ENCODE measurements at places on chromosomes 11 and 22.

- DNase-seq, result peak; percentile 45
These were observed 27.8 kb downstream of the RELT start for GRCh38 chr11:73404048-73404447.

DNA sequence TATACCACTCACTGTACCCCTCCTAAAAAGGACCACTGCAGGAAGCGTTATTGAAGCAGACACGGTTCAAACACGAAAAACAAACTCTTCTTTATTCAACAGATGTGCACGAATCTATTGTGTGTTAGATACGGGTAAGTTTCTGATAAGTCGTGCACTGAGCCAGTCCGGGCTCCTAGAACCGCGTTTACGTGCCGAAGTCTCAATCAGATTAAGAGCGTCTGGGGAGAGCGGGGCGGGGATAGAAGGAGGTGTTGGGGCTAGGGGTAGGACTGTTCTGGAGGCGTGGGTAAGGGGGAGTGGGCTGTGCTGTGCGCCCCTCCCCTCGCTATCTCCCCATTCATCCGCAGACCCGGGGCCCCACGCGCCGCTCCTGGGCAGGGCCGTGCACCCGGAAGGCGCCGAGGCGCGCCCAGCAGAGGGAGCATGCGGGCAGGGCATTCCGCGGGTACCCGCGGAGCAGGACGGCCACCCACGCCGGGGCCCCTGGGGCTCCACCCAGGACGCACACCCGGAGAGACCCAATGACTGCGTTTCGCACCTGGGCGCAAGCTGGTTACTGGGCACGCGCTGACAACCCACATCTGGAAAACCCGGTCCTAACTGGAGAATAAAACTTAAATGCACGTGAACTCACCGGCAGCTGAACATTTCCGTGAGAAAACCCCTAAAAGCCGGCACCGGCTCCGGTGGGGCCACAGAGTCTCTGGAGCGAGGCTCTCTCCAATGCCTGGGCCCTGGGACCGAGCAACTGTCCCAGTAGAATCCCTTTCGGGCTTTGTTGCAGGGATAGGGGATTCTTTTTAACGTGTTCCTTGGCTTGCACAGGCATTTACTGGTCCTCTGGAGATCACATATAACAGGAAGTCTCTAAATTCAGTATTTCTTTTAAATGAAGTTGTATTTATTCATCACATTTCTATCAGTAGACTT lies 40.6 kb downstream of the WEE1 start:
- peak; percentile 85 for DNase-seq

DNA sequence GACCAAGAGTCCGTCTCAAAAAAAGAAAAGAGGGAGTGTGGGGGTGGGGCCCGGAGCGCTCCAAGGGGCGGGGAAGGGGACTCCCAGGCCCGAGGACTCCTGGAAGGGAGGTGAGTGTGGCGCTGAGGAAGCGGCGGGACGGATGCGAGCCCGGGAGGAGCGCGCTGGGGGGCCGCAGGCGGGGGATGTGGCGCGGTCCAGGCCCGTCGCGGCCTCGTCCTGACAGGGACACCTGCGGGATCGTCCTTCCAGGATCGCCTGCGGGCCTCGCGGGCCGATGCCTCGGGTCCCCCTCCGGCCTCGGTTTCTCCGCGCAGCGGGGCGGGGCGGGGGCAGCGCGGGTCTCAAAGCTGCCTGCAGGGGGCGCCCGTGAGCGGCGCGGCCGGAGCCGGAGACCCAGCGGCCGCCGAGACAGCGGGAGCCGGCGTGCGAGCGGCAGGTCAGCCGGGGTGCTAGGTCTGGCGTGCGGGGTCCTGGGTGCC lies 3.8 kb upstream of the ADORA2A start:
- peak; percentile 32 for DNase-seq

DNA sequence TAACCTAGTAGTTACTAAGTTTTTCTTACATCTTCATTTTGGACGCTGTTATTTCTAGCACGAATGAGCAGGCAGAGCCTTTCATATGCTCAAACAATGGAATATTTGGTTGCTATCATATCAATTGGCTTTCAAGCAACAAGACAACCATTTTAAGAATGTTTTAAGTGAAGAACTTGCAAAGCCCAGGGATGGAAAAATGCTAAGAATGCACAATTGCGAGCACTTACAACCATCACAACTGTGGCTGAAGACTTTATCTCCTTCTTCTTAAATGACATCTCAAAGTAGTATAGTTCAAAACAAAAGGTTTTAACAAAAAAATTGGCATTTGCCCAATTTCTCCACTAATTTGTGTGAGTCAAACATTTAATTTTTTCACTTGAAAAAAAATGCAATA lies 8.3 kb upstream of the MMP1 start:
- no peak for DNase-seq

DNA sequence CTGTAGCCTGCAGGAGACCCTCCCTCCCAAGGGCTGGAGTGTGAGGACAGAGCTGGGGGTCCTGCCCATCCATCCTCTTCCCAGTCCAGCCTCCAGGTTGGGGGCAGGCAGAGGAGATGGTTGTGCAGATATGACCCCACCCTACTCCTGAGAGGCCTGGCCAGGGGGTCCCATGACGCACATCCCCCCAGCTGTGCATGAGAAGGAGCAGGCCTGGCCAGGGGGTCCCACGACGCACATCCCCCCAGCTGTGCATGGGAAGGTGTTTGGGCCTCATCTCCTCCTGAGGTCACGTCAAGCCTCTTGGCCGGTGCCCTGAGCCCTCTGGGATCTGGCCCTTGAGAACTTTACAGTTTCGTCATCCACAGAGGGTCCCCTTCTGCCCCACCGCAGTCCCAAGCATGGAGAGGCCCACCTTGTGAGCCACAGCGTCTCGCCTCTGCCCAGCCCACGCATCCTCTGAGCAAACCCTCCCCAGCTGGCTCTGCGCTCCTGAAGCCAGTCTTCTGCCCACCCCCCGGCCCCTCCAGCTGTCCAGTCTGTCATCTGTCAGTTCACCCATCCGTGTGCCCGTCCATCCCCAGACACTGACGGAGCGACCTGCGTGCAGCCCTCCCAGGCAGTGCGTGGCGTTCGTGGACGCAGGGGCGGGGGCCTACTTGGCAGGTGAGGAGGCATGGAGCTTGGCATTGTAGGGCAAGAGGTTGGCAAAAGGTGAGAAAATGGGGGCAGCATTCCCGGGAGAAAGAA lies 2.3 kb downstream of the ANO9 start:
- DNase-seq, result no peak

- DNase-seq, result no peak
These were observed 37.4 kb downstream of the COMMD9 start for GRCh38 chr11:36251823-36252222.
